Endodermal cell (in vitro differentiated cells): ENCODE measurements at places on chromosomes 16 and 17. TPM values are rescaled to one million over a fixed set of nuclear protein-coding genes. Genes with fewer than 3 reads are reported as not detected.

GUCY2D gene
- total RNA-seq = 1.2 to 13.1 TPM (median 1.3 TPM) in 3 replicates

ZDHHC1 gene
- 7.3 and 8.4 TPM in 2 replicates for total RNA-seq

SLC12A4 gene
- total RNA-seq = 37.9 to 50.2 TPM (median 44.6 TPM) in 3 replicates

IGFALS gene
- total RNA-seq = not detected in 3 replicates

INCA1 gene
- 0.96 to 1.7 TPM (median 1.5 TPM) in 3 replicates for total RNA-seq

MRPL27 gene
- 46.6 to 70.9 TPM (median 57.8 TPM) in 3 replicates for total RNA-seq

MAFG gene
- 37.2 and 39.9 TPM in 2 replicates for total RNA-seq

PIK3R5 gene
- 37.0 to 137 TPM (median 41.2 TPM) in 3 replicates for total RNA-seq

TBC1D10B gene
- 32.8 and 36.3 TPM in 2 replicates for total RNA-seq

CRHR1 gene
- 1.0 to 2.7 TPM (median 1.8 TPM) in 3 replicates for total RNA-seq

CES5A gene
- total RNA-seq = 0.26 TPM in 1 of 2 replicates, not detected in the other

KRT12 gene
- not detected in 2 replicates for total RNA-seq

UMOD gene
- not detected in 2 replicates for total RNA-seq

RNF112 gene
- 1.1 to 1.7 TPM (median 1.2 TPM) in 3 replicates for total RNA-seq

CCL2 gene
- 61.4 to 321 TPM (median 71.2 TPM) in 3 replicates for total RNA-seq

KLHL11 gene
- total RNA-seq = 8.6 to 15.9 TPM (median 14.3 TPM) in 3 replicates

DNA sequence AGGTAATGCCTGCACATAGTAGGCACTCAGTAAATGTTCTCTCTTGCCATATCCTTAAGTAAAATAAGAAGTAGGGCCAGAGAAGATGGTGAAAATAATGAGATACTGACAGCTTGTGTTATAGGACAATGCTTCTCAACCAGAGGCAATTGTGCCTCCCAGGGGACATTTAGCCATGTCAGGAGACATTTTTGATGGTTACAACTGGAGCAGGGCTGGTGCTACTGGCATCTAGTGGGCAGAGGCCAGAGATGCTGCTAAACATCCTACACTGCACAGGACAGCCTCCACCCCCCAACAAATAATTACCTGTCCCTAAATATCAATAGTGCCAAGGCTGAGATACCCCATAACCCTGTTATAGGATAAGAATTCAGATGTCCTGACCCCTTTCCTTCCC lies 1.7 kb downstream of the RAD51D start:
- DNase-seq = no peak

DNA sequence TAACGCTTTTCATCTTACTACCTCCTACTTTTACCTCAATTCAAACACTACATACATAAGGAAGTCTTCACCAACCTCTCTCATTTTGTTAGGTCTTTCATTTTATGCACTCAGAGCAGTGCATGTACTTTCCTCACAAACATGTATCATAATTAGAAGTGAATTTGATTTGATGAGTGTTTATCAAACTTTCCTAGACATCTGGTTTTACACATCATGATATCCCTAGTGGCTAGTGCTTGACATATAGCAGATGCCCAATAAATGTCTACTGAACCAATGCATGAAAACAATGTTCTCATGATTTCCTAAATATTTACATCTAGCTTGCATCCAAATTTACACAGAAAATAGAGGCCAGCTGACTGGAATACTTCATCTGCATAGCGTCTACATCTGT lies 323.4 kb upstream of the KIF2B start:
- DNase-seq = no peak

- DNase-seq = no peak
These were observed 1.8 kb upstream of the GIP start for GRCh38 chr17:48970224-48970623.

GRCh38 chr17:965311-965989 lies 14.1 kb downstream of the NXN start:
- peak; percentile 90 for DNase-seq

DNA sequence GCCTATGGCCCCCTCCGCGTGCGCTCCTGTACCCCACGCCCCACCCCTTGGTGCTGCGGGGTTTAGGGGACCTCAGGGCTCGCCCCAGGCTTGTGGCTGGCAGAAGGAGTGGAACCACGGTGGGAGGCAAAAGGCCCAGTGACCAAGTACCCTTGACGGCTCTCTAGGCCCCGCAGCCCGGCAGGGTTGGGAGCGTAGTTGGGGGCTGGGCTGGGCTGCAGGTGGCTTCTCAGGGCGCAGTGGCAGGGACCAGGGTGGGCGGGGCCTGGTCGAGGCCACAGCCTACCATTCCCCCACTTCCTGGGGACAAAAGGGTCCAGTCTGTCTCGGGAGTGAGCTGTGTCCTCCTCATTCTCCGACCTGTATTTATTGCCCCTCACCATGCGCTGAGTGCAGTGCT lies 124.9 kb downstream of the RBFOX3 start:
- no peak for DNase-seq

DNA sequence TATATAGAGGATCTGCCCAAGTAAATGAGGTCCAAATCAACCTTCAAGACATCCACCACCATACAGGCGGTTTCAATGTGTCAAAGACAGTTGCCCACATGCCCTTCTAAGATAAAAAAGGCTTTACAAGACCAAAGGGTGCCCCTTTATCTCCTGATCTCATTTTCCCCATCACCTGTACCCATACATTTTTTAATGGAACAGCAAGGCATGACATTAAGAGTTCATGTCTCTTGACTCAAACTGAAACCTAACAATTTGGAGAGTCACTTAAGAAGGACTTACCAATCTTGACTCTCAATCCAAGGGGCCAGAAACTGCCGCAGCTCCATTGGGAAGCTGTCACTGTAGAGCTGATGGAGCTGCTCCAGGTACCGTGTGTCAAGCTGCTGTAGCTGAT lies 40.1 kb downstream of the STAT3 start:
- no peak for DNase-seq

GRCh38 chr16:12775656-12776236 lies 27.9 kb downstream of the CPPED1 start:
- DNase-seq = no peak

DNA sequence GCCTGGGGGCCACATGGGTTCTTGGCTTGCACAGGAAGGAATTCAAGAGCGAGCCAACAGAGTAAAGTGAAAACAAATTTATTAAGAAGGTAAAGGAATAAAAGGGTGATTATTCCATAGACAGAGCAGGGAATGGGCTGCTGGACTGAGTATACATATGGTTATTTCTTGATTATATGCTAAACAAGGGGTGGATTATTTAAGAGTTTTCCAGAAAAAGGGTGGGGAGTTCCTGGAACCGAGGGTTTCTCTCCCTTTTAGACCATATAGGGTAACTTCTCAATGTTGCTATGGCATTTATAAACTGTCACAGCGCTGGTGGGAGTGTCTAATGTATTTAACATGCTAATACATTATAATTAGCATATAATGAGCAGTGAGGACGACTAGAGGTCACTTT lies 2.0 kb downstream of the MMP2 start:
- no peak for DNase-seq

DNA sequence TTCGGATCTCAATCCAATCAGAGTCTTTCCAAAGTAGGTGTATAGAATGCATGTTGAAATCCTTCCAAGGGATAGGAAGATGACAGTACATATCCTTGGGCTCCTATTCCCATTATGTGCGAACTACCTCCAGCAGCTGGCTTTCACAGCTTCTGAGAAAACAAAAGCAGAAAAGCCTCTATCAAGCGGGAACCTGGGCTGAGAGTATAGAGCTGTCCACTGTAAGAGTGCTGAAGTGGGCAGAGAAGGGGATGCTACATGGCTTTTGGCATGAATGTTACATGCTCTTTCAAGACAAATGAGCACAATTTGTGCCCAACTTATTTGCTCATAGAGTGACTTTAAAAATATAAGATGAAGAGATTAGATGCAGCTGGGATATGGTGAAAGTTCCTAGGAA lies 993.5 kb downstream of the CDH8 start:
- DNase-seq = peak; percentile 76

DNA sequence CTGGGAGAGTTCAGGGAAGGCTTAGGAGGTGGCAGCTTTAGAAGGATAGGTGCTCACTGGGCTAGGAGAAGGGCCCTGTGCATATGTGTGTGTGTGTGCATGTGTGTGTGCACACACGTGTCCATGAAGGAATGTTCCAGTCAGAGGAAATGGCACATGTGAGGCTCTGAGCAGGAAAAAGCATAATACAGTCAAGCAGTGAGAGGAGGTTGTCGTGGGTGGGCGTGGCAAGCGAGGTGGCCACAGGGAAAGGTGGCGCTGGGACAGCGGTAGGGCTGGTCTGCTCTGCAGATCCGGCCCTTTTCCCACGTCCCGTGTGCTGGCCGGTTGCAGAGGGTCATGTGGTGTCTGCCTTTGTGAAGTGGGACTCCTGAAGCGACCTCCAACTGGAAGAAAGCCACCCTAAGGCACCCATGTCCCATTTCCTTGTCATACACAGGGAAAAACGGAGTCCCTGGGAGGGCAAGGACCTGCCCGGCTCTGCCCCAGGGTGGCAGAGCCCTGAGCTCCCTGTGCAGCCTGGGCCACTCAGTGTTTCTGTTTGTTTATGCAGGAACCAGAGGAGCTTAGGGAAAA lies 40.1 kb downstream of the NT5M start:
- peak; percentile 39 for DNase-seq

DNA sequence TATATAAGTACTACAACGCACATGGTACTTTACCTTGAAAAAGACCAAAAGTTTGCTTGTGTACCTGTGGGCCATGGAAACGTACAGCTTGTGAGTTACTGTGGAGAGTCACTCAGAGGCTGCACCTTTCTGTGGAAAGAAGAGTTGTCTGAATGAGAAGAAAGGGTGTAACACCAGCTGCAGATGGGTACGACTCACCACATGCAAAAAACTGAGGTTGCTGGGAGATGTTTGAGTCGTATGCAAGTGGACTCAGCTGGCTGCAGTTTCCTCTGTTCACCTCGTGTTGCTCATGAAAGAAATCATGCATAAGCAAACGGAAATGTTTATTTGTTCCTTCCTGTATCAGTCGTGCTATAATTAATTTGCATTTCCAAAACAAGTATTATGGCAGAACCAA lies 22.4 kb upstream of the DYNLRB2 start:
- no peak for DNase-seq

DNA sequence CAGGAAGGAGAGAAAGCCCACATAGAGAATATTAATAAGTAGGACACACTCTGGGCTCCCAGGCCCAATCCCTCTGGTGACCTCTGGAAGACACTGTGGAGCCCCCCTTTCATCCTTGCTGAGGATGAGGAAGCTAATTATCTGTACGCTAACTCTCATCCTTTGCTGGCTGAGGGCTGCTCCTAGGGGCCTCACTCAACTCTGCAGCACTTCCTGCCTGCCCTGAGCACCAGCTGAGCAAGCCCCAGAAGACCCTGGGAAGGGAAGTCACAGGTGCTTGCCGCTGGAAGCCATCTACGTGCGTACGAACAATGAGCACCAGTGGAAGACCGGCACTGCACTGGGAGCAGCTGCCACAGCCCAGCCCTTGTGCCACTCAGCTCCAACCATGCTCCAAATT lies 145.8 kb upstream of the CDH5 start:
- peak; percentile 53 for DNase-seq

GRCh38 chr16:31083556-31083955 lies 5.2 kb downstream of the PRSS53 start:
- DNase-seq = no peak

DNA sequence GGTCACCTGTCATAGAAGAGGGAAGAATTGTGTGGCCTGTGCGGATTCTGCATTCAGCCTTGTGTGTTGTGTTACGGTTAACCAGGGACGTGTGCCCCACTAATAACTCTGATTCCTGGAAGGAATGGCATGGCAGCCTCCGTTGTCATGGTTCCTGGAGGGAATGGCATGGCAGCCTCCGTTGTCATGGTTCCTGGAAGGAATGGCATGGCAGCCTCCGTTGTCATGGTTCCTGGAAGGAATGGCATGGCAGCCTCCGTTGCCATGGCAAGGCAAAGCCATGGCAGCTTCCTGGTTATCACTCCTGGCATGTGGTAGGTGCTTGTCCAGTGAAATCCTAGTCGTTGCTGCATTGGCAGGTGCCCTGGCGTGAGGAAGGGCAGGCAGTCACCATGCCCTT lies 8.9 kb downstream of the SPG7 start:
- no peak for DNase-seq

GRCh38 chr17:6641247-6641863 lies 495 bp downstream of the TXNDC17 start:
- DNase-seq = no peak

DNA sequence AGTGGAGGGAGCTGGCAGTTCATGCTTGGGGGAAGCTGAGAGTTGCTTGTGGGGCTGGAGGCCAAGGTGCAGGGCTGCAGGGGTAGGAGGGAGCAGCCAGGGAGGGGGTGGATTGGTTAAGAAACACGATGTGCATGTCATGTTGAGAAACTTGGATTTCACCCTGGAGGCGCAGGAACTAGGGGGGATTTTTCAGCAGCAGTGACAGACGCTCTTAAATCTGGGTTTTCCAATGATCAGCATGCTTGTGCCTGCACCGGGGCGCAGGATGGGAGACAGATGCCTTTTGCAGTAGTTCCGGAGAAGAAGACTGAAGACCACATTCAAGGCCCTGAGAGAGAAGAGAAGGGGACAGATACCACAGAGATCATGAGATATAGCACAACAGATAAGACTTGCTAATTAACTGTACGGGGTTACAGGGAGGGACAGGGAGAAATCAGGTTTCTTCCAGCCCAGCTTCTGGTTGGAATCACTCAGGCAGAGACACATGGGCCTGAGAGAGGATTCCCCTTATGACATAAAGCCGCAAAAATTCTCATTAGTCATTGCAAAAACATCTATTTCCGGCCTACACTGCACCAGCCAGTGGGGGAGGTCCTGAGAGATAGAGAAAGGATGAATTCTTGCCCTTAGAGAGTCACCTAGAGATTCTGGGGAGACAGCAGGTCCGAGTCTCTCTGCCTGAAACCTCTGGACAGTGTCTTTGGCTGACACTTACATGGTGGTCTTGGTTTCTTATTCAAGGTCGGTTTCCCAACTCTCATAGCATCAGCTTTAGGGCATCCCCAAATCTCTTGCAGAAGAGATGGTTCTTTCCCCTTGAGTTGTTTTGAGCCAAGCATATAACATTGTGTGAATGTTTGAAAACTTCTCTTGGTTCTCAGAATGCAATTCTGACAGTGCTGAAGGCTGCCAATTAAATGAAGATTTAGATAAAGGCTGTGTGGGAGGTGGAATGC lies 27.1 kb downstream of the CDH13 start:
- DNase-seq = no peak

DNA sequence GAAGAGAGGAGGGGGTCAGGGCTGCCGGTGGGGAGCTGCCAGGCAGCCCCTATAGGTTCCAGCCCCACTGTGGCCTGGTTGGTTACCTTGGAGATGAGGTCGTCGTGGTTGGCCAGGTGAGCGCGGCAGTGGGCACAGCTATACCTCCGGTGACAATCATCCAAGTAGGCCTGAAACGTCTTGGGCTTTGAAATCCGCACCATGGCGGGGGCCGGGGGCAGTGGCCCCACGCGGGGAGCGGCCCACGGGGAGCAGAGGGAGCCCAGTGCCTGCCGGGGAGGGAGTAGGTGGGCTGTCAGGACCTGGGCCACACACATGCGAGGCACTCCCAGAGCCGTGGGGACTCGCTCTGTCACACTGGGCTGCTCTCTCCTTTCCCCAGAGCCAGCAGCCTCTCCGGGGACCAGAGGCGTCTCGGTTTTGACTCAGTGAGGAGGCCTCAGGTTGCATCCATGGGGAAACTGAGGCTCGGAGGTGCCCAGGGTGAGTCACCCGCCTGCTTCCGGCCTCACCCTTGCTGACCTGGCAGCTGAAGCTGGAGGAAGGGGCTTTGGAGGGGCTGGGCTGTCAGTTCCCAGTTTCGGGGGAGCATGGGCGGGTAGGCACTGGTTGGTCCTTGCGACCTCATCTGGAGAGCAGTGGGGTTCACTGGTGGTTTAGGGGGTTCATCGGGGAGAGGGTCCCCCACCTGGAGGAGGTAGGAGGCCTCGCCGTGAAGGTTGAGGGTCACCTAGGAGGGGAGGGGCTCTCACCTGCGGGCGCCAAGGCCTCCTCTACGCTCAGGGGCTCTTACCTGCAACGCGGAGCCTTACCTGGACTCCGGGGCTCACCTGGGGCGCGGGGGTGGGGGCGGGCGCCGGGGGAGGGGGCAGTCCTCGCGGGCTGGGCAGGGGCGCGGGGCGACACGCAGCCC lies 591 bp downstream of the YPEL3 start:
- peak; percentile 72 for DNase-seq

- no peak for DNase-seq
These were observed 13.4 kb downstream of the EPN2 start for GRCh38 chr17:19250421-19251173.
